Muscle of back (tissue), 13 donors: ENCODE measurements at places on chromosomes 7 and 10. TPM values are rescaled to one million over a fixed set of nuclear protein-coding genes. Genes with fewer than 3 reads are reported as not detected.
A peak's percentile ranks its signal among the peaks of the same experiment; 100 is the strongest.

The ERVW-1 gene
- 1.6 TPM for polyA plus RNA-seq

The LLCFC1 gene
- not detected for polyA plus RNA-seq

The DUSP5 gene
- polyA plus RNA-seq: 5.0 TPM

The LANCL2 gene
- polyA plus RNA-seq: 16.4 TPM

The TLX1 gene
- not detected for polyA plus RNA-seq

The MUC12 gene
- polyA plus RNA-seq: 0.88 TPM

The HSPB1 gene
- polyA plus RNA-seq: 1,098 TPM

The SPDYE2 gene
- 4.2 TPM for polyA plus RNA-seq

- no peak for DNase-seq
Observed at GRCh38 chr10:48905311-48905710, 34.3 kb downstream of the LRRC18 start.

GRCh38 chr7:36748017-36748487 is 23.8 kb upstream of the AOAH start:
- no peak for DNase-seq

DNA sequence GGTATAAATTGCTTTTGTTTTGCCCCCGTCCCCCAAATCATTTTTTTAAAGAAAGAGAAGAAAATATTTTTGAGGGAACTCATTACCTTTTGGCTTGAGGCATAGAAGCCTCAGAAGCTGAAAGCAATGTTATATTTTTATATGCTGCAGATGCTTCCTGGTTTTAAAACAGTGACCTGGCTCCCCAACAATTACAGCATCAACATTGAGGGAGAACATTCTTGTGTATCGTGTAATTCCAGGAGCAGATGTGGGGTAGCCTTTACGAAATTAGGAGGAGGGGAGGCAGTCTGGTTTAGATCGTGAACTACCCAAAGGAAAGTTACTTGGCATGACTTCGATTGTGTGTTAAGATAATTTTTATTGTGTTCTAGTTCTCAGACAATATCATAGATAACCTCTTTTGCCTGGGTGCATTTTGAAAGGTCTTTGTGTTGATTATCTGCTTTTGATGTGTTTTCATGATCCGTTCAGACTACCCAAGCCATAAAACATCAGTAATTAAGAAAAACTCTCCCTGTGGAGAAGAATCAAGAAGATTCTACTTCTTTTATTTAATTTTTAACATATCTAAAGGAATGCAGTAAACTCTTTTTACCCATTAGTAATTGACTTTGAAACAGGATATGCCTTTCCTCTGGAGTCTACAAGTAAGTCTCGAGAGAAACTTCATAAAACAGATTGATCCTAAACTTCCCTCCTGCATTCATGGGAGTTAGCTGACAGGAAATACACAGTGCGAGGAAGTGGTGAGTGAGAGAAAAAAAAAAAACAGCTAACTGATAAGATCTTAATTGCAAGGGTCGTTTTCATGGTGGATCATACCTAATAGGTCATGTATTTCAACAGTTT is 141.4 kb downstream of the KIAA1217 start:
- DNase-seq: no peak

- DNase-seq: no peak
Observed at GRCh38 chr10:132535065-132535651, 2.4 kb upstream of the INPP5A start.

GRCh38 chr10:4359003-4359402 is 467.0 kb upstream of the AKR1E2 start:
- no peak for DNase-seq

DNA sequence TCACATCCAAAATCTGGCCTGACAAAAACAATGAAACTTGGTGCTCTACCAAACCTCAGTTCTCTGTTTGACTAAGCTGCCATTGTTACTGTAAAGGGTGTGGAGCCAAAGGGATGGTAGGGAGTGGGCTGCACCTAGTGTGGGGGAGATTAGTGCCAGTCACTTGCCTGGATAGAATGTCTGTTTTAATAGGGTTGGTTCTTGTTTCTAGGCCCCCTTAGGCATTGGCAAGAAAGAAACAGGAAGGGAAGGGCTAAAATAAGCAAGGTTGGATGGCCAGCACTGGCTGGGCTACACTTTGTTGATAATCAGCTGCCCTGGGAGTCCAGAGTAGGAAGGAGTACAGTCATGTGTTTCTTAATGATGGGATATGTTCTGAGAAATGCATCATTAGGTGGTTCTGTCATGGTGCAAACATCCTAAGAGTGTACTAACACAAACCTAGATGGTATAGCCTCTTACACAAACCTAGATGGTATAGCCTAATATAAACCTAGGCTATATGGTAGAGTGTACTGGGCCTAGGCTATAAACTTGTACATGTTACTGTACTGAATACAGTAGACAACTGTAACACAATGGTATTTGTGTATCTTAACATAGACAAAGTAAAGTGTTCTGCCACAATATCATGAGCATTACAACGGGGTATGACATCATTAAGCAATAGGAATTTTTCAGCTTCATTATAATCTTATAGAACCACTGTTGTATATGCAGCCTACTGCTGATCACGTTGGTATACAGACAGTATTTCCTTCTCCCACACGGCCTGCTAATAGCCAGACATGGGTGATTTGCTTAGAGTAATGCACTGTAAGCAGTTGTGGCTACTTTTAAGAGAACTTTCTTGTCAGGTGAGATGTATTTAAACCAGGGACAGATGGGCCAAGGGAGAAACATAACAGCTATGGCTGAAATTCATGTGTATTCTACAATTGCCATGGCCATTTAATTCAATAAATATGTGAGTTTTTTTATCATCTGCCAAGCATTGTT is 15.4 kb downstream of the BBIP1 start:
- no peak for DNase-seq

GRCh38 chr7:89837515-89837914 is 316.8 kb upstream of the STEAP1 start:
- peak; percentile 59 for DNase-seq

DNA sequence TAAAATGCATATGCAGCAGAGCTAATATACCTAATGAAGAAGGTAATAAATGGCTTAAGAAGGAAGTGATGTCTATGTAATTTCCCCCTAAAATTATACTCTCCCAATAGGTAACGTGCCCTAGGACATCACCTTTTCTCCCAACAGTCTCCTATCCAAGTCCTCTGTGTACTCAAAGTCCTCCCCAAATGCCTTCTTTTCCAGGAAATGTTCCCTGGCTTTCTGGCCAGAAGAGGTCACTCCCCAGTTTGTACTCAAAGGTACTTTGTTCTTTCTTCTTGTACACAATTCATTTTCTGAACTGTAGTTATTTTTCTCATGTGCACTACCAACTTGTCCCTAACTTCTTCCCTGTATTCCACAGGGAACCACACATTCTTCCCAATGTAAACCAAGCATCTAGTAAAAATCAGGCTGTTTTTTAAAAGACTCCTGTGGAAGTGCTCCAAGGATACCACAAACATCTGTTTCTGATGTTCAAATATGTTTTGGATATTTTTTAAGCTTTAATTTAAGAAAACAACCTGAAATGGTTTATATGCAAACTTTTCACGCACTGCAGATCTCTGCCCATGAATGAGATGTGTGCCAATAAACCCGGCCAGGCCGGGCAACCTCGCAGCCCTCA is 262.3 kb upstream of the KLF14 start:
- no peak for DNase-seq
